Activated CD4-positive, alpha-beta T cell treated with anti-CD3 and anti-CD28 coated beads for 24 hours (primary cell): ENCODE measurements at places on chromosomes 12 and 14.

DNA sequence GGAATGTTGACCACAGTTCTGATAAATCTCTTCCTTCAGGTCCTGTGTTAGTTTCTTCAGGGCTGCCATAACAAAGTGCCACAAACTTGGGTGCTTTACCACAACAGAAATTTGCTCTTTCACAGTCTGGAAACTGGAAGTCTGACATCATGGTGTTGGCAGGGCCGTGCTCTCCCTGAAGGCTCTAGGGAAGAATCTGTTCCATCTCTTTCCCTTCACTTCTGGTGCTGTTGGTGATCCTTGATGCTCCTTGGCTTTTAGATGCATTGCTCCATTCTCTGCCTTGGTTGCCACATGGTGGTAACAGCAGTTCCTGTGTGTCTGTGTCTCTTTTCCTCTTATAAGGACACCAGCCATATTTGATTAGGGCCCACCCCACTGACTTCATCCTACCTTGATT lies 32.2 kb downstream of the HMGA2 start:
- DNase-seq = no peak

DNA sequence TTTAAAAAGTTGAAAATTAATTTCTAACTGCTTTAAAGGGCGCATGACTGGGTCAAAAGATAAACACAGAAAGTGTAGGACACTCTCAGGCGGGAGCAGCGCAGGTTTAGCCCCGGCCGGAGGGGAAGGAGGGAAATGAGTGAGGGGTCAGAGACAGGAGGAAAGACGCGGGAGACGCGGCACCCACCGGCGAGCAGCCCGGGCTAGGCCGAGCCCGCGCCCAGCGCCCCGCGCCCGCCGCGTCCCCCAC lies 591 bp downstream of the GXYLT1 start:
- no peak for DNase-seq

DNA sequence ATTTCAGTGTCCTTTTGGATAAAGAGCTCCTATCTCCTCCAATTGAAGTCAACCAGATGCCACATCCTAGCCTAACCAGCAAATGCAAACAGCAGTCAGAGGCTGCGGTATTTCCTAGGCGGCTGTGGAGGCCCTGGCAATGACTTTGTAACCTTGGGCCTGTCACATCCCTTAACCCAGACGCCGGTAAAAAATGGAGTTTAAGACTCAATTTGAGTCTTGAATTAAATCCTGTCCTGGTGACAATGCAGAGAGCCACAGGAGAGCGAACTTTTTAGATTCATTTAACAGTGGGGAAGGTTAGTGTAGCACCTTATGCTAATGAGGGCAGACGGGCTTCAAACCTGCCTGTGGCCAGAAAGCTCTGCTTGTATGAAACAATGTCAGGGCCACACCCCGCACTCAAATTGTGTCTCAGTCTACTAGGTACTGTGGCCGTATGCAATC lies 1.3 kb downstream of the C12orf75 start:
- DNase-seq = no peak

- no peak for DNase-seq
Measured at GRCh38 chr14:68609012-68609411, 183.9 kb downstream of the ZFP36L1 start.

DNA sequence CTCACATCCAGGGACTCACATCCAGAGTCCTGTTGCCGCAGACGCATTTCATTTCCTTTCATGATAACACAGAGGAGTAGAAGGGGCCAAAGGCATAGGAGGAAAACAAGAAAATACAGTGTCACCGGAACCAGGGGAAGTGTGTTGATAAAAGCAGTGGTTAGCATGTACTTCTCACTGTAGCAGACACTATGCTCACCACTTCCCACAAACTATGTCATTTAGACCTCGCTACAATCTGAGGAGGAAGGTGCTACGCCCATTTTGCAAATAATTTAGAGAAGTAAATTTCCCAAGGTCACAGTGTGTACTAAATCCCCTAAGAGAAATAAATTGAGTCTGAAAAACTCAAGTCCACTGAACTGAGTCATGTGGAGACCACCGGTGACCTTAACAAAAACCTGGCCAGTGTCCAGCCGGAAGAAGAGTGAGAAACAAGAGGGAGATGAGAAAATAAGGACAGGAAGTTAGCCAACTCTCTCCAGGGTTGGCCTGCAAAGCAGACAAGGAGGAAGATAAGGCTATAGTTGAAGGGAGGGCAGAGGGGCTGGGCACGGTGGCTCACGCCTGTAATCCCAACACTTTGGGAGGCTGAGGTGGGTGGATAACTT lies 25.8 kb upstream of the TMCC3 start:
- DNase-seq = no peak

DNA sequence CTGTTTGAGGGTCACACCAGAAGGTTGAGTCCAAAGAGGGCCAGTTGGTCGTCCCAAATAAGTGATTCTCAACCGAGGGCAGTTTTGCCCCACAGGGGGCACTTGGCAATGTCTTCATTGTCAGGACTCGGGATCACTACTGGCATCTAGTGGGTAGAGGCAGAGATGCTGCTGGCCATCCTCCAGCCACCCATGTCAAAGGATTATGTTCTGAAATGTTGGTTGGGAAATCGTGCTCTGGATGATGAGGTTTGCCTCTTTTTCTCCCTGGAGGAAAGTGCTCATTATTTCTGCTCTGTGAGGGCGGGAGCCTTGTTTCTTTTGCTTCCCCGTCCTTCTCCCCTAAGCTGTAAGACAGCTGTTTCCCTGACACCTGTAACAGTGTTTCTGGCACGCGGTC lies 3.6 kb downstream of the ZNF839 start:
- no peak for DNase-seq

DNA sequence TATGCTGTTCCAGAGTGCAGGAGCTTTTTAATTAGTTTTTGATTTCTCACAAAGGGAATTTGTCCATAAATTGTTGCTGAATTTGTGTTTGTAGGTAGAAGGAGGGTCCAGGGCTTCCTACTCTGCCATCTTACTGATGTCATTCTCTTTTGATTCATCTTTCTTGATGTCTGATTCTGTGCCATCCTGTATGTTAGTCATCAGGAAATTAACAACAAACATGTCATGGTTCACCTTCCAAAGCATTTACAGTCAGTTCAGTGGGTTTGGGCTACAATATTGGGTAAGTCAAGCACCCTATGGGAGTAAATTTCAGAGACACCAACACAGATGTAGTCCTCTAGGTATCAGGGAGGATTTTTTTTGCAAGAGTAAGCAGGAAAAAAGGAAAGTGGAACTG lies 135.2 kb upstream of the SLC38A2 start:
- DNase-seq = no peak

DNA sequence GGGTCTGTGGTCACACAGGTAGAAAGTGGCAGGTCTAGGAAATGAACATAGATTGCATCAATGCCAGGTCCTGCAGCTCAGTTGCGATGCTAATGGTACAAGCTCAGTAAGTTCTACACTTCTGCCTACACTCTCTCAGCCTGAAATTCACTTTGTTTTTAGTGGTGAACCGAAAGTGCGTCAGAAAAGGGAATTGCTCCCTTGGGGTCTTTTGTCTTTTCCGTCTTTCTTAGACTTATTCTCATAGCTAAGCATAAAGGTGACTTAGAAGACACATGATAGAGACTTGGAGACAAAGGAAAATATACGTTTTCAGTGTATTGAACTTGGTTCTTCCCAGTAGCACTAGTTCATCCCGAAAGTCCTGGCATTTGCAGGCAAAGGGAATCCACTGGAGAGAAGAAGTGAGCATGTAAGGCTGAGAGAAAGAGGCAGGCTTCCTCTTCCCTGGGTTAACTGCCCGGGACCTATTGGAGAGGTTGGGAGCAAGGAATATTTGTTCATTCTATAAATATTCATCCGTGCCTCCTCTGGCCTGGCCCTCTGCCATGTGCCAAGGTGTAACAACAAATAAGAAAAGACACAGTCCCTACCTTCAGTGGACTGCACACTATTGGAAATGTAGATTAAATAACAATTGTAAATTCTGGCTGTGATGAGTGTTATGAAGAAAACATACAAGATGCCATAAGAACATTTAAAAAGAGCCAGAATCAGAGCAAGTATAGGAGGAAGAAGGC lies 785.8 kb downstream of the MED13L start:
- no peak for DNase-seq

- DNase-seq = no peak
Measured at GRCh38 chr14:54474232-54474793, 14.5 kb downstream of the GMFB start.
